A549 treated with RU486 at 1 μM for 4 hours (cell line): ENCODE measurements at places on chromosomes 7 and 10. TPM values are rescaled to one million over a fixed set of nuclear protein-coding genes. Genes with fewer than 3 reads are reported as not detected.

Gene IFIT1B
- total RNA-seq, result not detected in 5 replicates

Gene ZNF804B
- not detected in 5 replicates for total RNA-seq

Gene FGFR2
- total RNA-seq, result 0.42 to 1.0 TPM (median 0.64 TPM) in 5 replicates

Gene SYNPO2L
- total RNA-seq, result 0.03 TPM in 1 of 5 replicates, not detected in the others

Gene PON2
- 189 to 327 TPM (median 313 TPM) in 5 replicates for total RNA-seq
